Left ventricle myocardium superior (tissue), 1 donor: ENCODE measurements at places on chromosomes 4 and X. TPM values are rescaled to one million over a fixed set of nuclear protein-coding genes. Genes with fewer than 3 reads are reported as not detected.

AVPR2 gene
- 3.3 TPM for total RNA-seq

MORF4L2 gene
- total RNA-seq, result 164 TPM

SPANXB1 gene
- not detected for total RNA-seq

FGFBP2 gene
- 0.79 TPM for total RNA-seq

SULT1E1 gene
- not detected for total RNA-seq
